ENCODE measurements at places on chromosomes 3 and 15.

- no peak for DNase-seq
Measured at GRCh38 chr3:193509103-193509965, 45.4 kb downstream of the ATP13A4 start.

- DNase-seq = no peak
Measured at GRCh38 chr15:47443839-47444238, 273.5 kb upstream of the SEMA6D start.

- DNase-seq = no peak
Measured at GRCh38 chr3:113825090-113825489, 13.5 kb upstream of the GRAMD1C start.

DNA sequence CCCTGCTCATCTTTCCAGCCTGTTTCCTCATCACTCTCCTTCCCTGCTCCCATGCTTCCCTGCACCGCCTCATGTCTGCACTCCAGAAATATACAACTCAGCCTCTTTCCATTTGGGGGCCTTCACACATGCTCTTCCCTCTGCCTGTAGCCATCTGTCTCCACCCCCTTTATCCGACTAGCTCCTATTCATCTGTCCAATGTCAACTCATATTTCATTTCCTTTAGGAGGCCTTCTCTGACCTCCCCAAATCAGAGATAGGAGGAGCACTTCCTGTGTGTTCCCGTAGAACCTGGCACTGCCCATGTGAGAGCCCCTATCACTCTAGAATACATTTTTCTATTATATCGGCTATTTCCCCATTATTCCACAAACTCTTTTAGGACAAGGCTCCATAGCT is 10.6 kb downstream of the ATP8B4 start:
- DNase-seq = no peak

DNA sequence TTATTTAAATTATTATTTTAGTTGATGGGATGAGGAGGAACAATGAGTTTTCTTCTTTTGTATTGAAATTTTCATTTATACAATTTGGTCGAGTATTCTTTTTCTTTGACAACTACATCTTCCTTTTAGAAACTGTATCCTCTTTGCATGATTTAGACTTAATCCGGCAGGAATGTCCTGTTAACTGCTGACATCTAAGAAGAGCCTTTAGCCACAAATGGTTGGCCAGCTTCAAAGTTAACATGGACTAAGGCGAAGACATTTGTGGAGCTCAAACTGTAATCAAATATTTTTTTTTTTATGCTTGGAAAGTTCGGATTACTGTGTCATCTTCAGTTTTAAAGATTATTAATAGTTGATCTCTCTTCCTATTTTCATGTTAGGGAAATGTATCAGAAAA is 43.2 kb downstream of the RIOX2 start:
- DNase-seq = no peak

DNA sequence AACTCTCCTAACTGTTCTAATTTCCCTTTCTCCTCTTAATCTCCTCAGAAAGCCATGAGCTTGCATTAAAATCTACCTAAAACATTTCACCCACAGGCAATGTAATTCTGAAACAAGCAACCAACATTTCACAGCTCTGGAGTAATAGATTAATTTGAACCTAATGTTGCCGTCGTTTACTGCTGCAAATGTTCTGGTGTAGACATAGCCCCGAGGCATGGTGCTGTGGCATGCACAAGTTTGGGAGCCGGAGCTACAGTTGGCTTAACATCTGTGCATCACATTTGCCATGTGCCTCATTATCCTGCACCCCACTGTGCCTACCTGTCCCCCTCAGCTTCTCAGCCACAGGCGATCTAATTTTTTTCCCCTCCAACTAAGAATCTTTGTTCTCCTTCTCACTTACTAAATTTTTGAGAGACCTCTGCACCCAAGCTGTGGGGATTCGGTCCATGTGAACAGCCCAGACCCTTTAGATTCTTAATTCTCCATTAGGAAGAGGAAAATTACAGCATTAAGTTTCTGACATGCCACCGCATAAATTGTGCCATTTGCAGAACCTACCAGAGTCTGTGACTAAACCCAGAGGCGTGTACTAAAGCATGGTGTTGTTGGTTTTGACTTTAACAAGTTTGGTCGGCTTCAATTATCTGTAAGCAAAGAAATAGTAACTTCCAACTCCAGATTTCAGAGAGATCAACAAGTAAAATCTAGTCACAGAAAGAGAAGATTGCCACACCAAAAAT is 419.2 kb downstream of the MECOM start:
- DNase-seq = no peak

DNA sequence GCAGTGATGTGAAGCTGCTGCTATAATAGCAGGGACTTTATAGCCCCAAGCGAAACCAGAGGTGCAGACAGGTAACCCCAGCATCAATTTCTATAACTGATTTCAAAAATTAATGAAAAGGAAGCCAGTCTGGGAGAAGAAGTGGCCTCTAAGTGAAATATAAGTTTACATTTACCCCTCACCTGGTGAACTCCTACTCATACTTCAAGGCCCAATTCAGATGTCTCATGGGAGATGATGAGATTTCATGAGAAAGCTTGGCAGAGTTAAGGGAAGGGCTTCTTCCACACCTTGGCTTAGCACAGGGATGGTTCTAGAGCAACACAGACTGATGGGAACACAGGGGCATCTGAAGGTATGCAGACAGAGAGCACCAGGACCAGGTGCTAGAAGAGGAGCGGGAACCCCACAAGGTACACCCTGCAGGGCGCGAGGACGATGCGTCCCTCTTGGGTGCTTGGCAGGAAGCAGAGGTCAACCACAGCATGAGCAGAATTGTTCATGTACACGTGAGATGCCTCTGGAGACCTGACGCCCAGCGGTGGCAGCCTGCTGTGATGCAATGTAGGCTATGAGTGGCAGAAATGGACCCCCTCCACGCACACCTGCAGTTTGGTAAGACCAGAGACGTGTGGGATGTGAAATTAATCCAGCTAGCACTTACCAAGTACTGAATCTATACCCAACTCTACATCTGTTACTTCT is 102.9 kb downstream of the SRGAP3 start:
- no peak for DNase-seq

DNA sequence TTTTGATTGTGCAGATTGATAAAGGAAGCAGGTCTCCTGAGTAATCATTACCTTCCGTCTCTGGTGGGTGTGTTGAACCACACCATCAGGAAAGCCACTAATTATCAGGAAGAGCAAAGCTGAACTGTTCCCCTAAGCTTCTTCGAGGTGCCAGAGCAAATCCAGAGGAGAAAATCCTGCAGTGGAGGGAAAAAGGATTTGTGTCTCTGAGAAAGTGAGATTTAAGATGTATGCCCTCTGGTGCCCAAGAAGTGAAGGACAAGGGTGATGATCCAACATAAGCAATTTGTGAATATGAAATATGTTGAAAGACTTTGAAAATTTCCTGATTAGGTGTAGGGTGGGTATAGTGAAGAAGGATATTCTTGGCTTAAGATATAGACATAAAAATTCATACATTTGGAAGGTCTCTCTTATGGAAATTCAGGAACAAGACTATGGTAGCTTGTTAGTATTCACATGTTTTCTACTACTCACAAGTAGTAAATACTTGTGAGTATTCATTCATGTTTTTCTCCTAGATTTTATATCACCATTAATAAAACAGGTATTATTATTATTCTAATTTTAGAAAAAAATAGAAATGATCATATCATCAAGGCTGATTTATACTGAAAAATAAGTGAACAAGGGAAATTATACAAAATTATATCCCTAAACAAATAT is 34.8 kb downstream of the COMMD2 start:
- peak; percentile 66 for DNase-seq

DNA sequence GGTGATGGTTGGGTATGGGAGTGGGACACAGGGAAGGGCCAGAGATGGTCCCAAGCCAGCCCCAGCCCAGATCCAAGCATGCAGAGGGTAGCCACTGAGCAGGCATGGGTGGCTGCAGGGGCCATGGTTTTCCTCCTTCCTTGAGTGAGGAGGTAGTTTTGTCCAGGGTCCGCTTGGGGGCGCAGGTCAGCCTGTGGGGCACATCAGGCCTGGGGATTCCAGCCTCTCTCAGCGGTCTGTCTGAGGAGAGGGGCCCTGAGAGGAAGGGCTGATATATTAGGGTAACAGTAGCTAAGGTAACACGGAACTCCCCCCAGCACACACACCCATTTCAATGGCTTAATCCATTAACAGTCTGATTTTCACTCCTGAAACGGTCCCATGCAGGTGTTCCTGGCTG is 22.7 kb upstream of the LCTL start:
- no peak for DNase-seq

GRCh38 chr3:193980326-193980725 is 155.6 kb upstream of the HES1 start:
- no peak for DNase-seq

DNA sequence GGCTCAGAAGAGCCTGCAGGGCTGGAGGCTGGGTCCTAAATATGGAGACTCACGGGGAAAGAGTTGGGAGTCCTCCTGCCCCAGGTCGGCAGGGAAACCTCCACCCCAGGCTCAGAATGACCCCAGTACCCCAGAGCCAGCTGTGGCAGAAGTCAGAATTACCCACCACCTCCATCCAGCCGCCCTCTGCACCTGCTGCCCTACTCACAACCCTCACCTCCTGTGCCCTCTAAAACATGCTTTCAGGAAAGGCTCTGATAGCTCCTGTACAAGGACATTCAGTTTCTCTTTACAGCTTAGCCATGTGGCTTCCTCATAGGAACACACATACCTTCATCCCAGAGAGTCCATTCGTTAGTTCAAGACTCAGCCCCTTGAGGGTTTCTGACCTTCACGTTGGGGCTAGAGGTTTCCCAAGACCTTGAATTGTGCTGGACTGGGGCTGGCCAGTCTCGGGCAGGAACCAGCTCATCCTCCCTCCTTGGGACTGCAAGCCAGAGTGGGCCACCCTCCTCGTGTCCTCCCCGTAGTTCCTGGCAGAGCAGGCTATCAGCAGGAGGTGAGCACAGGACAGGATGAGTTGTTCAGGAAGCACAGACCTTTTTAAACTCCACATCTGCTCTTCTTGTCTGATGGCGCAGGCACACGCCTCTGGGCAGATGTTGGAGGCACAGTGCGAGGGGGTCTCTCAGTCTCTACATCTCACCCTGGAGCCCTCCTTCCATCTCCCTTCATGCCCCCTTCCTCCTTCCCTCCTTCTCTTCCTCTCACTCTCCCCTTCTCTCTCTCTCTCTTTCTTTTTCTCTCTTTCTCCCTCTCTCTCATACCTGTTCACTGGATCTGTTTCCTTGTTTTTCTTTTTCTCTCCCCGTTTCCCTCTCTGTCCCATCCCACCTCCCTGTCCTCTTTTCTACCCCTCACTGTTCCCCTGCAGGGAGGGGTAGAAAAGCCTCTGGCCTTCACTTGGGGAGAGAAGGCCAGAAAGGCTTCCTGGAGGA is 55.9 kb upstream of the NR2C2 start:
- DNase-seq = no peak

- no peak for DNase-seq
Measured at GRCh38 chr3:13148126-13148525, 74.9 kb upstream of the IQSEC1 start.

- no peak for DNase-seq
Measured at GRCh38 chr3:115270849-115271248, 123.8 kb upstream of the ZBTB20 start.

DNA sequence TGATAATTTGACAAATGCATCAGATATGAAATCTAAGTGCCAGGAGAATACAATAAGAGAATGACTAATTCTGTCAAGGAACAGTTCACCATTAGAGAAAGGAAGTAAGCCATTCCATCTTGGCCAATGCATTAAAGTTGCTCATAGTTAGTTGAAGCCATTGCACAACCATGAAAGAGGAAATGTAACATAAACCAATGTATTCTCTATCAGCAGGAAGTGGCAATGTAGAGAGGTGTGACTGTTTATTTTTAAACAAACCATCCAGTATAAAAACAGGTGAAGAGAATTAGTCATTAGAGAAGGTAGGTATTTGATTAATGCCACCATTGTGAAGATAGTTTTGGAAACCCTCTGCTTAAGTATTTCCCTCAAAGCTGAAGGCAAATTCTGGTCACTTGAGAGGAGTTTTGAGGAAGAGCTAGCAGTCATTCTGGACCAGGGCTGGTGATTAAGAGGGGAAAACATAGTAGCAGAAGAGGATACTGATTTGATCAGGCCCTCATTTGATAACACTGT is 10.7 kb upstream of the ANXA2 start:
- DNase-seq = no peak

GRCh38 chr15:96747291-96747690 is 416.8 kb downstream of the NR2F2 start:
- DNase-seq = no peak

DNA sequence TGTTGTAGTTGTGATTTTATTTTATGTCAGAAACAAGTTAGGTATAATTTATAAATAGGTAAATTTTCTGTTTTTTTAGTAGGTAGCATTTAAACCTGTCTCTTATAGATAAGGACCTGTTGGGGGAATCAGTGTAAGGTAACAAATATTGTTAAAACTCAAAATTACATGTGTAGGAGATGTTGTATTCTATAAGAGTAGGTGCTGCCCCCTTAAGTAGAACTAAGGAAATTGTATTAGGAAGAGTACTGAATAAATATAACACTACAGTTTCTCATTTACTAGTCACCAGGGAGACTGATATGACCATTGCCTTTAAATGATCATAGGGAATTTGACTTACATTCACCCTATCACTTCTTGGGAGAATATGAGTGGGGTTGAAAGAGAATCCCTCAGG is 31.2 kb downstream of the SLC25A36 start:
- DNase-seq = no peak

DNA sequence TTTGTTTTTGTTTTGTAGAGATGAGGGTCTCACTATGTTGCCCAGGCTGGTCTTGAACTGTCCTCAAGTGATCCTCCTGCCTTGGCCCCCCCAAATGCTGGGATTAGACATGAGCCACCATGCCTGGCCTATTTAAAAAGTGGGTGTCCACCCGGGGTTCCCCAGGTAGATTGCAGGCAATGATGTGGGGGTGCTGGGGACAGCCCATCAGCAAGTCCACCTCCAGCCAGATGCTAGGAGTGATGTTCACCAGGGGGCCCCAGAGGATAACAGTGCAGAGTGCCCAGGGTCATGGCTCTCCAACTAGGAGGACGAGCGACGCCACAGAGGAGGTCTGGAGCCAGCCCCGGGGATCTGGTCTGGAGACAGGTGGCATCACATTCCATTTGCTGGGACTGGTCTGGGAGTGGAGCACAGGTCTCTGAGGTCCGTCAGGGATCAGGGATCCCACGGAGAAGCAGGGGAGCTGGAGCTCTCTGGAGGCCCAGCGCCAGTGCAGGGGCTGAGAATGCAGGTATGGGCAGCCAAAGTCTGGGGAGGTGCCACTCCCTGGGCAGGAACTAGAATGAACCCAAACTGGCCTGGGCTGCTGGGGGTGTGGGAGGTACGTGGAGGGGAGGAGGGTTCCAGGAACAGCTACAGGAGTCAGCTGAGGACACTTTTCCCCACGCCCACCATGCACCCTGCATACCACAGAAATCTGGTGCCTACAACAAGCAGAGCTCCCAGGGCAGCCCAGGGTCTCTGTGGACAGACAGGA is 51.2 kb upstream of the PCSK6 start:
- DNase-seq = no peak

All from non-pigmented ciliary epithelial cell (primary cell).